ENCODE measurements at places on chromosomes 1 and 21.
A peak's percentile ranks its signal among the peaks of the same experiment; 100 is the strongest.

GRCh38 chr1:119090250-119090649 lies 50.2 kb downstream of the WARS2 start:
- no peak for DNase-seq

DNA sequence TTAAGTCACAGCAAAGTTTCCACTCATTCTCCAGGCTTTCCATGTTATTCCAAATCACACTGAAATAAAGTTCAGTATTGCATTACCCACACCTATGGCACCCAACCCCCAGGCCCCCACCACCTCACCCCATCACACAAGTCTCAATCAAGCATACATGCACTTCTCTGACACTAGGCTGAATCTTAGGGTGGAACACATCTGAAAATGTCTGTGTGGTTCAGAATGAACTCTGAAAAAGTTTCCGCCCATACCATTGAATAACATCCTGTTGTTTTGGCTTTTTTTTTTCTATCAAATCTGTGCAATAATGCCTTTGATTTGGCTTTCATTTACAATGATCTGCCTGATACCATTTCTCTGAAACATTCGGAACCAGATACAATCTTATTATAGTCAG lies 25.8 kb upstream of the LRRC8C start:
- DNase-seq = no peak

- no peak for DNase-seq
Measured at GRCh38 chr1:243420016-243420945, 164.4 kb downstream of the SDCCAG8 start.

- DNase-seq = peak; percentile 9
Measured at GRCh38 chr1:89598450-89599331, 34.2 kb upstream of the LRRC8C start.

- DNase-seq = no peak
Measured at GRCh38 chr1:200464784-200465400, 55.1 kb upstream of the ZNF281 start.

DNA sequence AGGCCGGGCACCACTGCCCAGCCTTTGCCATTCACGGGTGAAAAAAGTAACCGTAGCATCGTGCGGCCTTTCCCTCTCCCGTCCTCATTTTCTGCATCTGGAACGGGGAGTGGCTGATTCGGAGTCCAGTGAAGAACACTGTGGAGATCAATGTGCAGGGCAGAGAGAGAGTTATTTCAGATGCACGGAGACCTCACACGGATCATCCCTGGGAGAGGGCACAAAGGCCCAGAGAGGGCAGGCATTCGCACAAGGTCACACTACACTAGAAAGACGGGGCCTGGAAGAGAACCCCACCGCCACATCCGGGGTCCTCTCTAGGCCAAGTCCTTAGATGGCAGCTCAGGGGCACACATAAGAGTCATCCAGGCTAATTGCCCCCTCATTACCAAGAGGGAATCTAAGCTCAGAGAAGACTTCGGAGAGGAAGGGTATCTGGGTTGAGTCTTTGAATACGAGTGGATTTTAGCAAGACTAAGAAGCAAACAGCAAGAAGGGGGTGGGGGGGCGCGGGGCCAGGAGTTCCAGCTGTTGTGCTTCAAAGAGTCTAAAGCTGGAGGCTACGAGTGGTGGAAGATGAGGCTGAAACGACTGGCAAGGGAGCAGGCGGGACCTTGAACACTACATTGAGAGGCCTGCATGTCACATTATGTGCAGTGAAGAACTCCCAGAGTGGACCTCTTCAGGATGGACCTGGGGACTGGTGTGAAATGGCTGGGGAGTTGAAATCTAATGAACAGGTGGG lies 857 bp downstream of the GPX7 start:
- no peak for DNase-seq

DNA sequence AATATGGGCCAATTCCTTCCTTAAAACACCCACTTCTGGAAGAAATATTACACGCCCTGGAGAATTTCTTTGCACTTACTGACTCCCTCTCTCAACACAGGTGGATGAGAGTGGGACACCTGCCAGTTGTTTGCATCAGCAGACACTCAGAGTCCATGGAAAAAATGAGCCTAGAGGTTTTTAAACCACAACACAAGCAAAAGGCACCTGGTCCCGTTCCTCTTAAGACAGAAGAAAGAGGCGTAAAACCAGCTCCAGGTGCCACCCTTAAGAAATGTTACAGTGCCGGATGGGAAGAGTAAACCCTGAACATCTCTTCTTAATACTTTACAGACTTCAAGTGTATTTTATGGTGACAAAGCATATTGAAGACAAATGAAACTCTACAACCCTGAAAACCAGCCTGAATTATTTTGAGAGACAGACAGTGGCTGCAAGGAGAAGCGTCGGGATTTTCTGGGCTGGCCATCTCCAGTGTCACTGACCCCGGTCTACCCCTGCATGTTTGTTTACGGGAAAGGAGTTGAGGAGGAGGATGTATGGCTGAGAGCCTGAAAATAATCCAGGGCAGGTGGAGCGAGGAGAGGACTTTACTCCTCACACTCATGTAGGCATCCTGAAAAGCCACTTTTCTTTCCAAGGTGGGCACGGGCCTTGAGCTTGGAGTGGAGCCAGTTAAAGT lies 7.8 kb upstream of the RIPK4 start:
- DNase-seq = no peak

- DNase-seq = no peak
Measured at GRCh38 chr1:201790261-201790660, 38.7 kb upstream of the IPO9 start.

- DNase-seq = no peak
Measured at GRCh38 chr1:210866532-210866931, 267.4 kb downstream of the KCNH1 start.

- DNase-seq = no peak
Measured at GRCh38 chr1:153610811-153611301, 2.1 kb downstream of the S100A16 start.

- DNase-seq = no peak
Measured at GRCh38 chr21:40331172-40331571, 463.9 kb downstream of the PCP4 start.

- DNase-seq = no peak
Measured at GRCh38 chr1:94697839-94698238, 122.3 kb upstream of the SLC44A3 start.

- no peak for DNase-seq
Measured at GRCh38 chr1:71043065-71043464, 4.6 kb downstream of the PTGER3 start.
